AG04449 (cell line): ENCODE measurements at places on chromosomes 1 and 21.

DNA sequence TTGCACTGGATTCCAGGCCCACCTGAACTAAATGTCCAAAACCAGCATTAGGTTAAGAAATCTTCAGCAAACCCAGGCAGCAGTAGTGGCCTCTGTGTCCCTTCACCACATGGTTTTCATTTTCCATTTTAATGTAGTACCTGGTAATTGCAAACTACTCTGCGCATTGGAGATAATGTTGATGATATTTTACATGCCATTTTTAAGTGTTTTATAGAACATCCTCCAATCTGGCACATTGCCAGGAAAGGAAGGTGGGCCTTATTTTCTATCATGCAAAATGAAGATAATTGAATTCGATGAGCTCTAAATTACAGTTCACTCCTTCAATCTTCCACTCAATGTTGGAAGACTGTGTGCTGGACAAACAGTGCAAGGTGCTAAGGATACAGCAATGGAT is 89.5 kb downstream of the ZC3H11B start:
- DNase-seq: no peak

DNA sequence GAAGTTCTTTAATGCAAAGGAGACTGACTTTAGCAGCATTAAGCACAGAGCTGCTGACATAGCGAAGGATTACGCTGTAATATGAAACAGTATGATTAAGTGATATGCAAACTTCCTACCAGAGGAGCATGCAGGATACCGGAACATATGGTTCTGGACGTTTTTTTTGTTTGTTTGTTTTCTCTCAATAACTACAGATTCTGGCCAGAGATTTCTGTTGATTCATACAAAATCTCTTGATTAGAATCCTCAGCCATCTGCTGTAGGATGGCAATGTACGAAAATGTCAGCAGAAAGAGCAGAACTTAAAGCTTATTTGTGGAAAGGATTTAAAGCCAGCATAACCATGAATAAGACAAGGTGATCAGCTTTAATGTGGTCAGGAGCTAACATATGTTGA is 970.7 kb downstream of the KCNT2 start:
- DNase-seq: no peak

DNA sequence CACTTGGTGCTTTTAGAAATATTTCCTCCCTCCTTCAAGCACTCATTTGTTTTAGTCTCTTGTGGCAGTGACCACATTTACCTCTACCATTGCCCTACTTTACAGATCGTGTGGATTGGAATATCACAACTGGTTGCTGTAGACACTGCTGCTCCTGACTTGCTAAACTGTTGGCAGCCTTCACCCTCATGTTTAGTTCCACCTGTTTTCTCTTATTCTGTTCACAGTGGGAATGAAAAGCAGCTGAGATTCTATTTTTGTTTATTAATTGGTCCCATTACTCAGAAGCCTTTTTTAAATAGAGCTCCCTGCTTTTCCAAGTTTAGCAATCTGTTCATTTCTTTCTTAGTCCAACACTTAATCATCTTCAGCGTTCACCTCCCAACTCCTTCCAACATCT is 308.9 kb downstream of the RWDD3 start:
- no peak for DNase-seq

DNA sequence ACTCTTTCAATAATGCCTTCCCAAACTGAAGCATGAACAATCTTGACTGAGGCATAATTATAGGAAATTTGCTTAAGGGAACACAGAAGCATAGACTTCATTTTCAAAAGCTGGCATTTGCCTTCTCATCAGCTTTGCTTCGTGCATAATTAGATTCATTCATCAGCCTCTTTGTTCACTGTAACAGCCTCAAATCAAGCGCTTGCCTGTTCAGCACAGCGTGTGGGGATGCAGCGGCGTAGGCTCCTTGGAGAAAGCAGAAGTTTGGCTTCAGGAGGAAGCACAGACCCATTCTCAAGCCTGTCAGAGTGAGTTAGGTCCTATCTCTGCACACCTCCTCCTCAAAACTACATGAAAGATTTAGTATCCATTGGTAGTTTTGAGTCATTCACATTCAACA is 246.4 kb upstream of the MAP1LC3C start:
- DNase-seq: no peak

GRCh38 chr1:6347641-6348487 is 45.7 kb downstream of the ACOT7 start:
- DNase-seq: no peak

DNA sequence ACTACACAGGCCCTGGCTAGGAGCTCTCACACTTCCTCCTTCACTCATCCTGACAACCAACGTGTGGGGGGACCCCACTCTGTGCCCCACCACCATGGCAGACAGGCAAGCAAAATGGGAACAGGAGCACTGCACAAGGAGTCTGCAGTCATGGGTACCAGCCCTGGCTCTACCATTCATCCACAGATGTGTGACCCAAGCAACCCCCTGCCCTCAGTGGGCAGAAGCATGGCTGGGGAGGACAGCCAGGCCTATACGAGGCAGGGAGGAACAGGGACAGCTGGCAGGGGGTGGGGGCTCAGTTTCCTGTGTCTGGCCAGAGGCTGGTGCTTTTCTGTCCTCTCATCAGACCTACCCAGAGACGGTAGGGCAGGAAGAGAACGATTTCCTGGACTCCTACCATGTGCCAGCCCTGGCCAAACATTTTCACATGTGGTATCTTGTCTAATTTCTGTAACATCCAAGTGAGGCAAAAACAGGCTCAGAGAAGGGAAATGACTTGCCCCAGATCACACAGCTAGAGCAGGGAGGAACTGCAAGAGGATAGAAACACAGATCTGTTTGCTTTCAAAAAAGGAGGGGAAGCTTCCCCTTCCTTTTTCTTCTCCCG is 178.0 kb downstream of the HIVEP3 start:
- DNase-seq: no peak

DNA sequence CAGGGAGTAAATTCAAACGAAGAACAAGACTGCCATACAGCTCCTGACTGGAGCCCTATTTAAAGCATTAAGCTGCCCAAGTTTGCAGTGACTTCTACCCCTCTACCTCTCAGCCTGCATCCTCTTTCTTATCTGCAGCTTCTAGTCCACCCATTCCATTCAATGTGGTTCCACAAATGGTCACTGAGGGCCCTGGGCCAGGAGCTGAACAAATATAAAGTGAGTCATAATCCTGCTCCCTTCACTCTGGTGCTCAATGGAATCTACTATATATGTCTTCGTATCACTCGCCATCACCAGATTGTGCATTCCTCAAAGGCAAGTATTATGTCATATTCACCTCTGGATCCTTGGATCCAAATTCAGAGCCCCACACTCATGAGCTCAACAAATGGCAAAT is 398.7 kb downstream of the BRINP2 start:
- DNase-seq: no peak

DNA sequence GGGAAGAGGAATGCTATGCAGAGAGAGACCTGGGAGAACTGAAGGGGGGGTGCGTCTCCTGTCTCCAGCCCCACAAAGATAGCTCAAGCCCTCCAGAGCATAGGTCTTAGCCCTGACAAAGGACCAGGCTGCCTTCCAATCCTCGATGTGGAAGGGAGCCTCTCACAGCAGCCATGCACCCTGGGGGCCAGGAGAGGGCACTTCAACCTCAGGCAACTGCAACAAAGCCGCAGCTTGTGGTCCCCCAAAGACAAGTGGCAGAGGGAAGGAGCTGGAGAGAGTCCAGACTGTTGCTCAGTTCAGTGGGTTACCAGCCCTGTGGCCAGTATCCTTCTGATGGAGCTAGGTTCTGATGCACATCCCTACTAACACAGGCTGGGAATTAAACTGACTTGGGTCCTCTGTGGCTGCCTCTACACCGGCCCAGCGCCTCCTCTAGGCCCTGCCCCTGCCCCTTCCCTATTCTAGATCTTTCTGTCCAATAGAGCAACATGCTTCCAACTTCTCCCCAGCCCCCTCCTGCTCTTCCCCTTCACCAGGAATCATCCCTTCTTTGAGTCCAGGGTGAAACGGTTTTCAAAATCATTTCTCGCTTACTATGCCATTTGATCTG is 100.7 kb upstream of the SPATA6 start:
- no peak for DNase-seq

GRCh38 chr1:17998889-17999288 is 108.7 kb upstream of the IGSF21 start:
- DNase-seq: no peak

- peak; percentile 9 for DNase-seq
These were observed 21.2 kb upstream of the FMO4 start for GRCh38 chr1:171292799-171293198.

DNA sequence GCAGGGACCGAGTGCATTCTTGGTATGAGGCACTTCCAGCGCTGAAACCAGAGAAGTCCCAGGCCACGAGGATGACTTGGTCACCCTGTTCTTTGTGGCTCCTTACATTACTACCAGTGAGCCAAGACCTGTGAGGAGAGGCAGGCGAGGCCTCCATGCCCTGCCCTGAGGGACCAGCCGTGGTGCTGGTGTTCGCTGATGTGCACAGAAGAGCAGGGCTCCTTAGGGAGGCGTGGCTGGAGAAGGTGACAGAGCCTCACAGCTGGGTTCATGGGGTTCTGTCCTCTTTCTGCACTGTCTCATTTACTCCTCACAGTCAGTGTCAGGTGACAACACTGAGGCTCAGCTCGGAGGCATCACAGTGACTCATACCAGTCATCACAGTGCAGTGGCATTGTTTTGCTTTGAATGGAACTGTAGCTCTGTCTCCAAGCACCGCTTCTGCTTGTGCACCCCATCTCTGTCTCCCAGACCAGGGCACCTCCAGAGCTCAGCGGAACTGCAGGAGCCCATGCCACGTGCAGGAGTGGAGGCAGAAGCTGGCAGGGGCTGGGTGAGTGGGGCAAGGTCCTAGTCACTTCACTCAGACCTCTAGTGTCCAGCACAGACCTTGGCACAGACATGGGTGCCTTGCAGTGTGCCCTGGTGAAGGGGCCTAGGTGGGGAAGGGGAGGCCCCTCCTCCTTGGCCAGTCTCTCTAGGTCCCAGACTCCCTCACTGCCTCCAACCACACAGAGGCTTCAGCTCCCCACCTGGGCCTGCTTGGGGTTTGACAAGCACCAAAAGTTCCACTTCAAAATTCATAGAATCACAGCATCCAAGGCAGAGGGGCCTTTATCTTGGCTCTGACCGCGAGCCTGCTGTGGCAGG is 310.9 kb downstream of the MATN1 start:
- no peak for DNase-seq

DNA sequence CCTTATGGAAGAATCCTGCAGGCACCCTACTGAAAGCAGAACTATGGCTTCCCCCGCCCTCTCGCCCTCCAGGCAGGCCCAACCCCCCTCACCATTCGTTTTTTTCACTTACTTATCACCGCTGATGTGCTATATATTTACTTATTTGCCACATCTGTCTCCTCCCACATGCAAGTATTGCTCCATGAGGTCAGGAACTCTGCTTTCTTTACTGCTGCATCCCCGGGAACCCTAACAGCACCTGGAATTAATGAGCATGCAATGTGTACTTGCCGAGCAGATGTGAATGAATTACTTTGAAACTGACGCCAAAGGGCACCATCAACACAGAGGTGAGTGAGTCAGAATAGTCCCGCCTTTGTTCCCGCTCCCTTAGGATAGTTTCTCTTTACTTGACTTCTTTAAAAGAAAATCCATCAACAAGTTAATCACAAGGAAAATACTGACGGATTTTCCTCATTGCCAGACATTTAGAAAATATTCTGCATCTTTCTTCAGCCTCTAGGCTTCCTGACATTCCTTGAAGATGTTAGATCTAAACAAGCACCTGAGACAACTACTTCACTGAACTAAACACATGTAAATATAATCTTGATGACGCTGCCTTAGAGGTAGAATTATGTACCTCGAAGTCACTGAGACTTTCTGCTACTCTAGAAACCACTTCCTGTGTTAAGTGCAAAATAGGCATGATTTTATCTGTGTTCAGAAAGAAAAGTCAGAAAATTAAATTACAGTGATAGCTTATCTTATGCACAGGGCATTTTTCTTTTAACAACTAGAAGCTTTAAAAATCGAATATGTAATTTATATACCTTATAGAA is 17.5 kb upstream of the RAB4A start:
- no peak for DNase-seq

GRCh38 chr1:224939844-224940425 is 10.5 kb downstream of the DNAH14 start:
- no peak for DNase-seq

DNA sequence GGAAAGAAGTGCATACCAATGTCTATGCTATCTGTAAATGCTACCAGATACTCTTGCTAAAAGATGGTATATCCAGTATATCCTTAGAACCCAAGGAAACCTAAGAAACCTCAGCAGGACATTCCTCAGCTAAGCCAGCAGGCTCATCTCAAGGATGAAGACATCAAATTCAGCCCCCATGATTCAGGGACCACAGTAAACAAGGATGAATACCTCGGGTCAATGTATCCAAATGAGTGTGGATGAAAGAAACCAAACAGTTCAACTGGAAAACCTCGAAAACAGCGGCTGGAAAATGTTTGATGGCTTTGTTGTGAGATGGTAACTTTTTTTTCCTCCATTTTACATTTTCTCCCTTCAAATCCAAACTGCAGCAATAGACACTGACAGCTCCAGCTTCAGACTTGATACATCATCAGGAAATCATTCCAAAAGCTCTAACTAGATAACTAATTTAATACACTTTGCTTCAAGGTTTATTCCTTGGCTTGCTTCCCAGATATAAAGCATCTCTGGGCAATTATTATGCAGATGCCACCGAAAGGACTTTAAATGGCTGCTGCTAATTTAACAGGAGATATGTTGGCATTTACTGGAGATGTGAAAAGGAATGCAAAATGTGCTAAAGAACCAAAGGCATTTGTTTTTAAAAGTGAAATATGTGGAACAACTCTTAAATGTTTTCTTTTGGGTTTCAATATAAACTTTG is 73.6 kb downstream of the SMYD2 start:
- no peak for DNase-seq

GRCh38 chr1:175839779-175840669 is 96.6 kb upstream of the TNR start:
- no peak for DNase-seq

GRCh38 chr1:22626237-22627157 is 9.9 kb upstream of the C1QA start:
- no peak for DNase-seq

GRCh38 chr1:185911978-185912377 is 177.8 kb downstream of the HMCN1 start:
- DNase-seq: no peak

DNA sequence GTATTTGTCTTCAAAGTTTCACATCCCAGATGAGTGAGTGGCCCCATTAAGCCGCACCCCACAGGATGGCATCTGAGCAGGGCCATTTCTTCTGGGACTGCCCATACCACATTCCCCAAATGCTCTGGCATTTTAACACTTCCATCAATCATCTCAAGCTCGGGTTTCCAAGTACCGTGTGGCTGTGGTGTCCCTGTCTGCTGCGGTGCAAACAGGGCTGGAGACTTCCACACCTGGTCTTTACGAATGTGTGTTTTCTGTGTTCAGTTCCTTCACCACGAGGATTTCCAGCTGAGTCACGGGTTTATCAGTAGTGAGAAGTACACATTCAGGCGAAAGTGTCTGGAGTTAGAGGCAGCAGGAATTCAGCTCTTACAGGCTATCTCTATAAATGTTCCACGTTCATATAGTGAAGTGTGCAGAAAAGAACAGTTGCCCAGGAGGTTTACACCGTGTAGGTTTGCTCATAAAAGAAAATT is 195.2 kb downstream of the RHOU start:
- DNase-seq: no peak
